Left forelimb (tissue), 1 donor: ENCODE measurements at places on chromosomes 1 and 21.

DNA sequence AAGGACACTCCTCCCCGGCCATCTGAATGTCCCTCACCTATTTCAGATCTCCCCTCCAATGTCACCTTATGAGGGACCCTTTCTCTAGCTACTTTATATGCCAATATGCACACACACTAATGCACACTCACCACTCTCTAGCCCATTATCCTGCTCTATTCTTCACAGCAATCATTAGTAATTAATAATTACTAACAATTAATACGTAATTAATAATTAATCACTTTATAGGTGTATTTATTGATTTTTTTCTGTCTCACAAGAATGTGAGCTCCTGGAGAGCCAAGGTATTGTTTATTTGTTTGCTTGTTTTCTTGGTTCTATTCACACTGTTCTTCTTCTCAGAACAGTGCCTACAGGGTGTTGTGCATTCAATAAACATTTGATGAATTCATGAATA is 385.2 kb upstream of the DUSP10 start:
- DNase-seq = no peak

DNA sequence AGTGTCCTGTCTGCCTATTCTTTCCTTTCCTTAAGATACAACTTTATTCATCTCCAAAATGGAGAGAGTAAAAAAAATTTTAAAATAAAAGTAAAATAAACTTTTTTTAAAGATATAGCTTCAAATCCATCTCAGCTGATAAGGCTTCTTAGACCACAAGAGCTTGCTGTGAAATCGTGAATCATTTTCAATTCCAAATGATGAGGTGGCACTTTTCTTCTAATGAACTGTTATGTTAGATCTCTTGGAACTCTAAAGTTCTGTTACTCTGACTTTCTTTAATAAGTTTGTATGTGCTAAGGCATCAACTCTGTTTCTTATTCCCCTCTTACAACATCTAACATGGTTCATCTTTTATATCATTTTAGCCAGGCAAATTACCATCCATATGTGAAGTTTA is 4.5 kb downstream of the SH3GLB1 start:
- no peak for DNase-seq

DNA sequence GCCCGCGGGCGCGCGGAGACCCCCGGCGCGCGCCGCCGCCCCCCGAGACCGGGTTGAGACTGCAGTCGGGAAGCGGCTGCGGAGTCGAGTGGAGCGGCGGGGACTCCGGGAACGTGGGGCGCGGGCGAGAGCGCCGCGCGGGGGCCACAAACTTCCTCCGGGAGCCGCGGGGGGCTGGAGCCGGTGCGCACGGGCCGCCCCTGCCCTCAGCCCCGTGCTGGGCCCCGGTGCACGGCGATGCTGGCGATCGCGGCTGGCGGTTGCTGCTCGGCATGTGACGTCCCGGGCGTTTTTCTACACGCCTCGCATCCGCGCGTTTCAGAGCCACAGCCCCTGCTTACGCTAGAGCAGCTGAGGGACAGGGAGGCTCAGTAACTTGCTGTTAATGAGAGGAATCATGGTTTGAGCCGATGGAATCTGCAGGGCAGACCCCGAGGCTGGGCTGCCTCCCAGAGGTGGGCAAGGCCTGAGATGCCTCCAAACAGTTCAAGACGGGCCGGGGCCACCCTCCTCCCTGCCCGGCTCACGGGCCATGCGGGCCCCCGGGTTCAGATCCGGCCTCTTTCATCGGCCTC is 520 bp downstream of the TMEM201 start:
- DNase-seq = no peak

GRCh38 chr1:112209493-112209892 is 186.5 kb upstream of the CTTNBP2NL start:
- DNase-seq = no peak

GRCh38 chr1:101247404-101248287 is 10.8 kb downstream of the S1PR1 start:
- DNase-seq = no peak

- DNase-seq = no peak
Observed at GRCh38 chr1:152964536-152964935, 5.9 kb upstream of the SPRR4 start.

DNA sequence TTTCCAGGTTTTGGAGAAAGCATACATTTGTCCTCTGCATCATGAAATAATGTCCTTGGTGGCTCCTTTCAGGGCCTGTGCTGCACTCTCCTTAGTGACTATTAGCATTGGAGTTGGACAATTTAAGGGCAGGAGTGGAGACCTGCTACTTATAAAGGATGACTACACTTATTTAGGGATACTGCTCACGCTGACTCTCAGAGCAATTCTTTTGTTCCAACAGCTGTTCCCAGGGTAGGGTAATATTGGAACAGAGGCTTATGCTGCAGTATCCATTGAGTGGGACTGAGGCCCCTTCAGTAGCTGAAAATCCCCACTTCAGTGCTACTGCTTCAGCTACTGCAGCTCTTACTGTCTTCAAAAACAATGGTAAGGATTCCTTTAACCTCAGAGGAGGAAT is 84.6 kb downstream of the GPR88 start:
- no peak for DNase-seq

DNA sequence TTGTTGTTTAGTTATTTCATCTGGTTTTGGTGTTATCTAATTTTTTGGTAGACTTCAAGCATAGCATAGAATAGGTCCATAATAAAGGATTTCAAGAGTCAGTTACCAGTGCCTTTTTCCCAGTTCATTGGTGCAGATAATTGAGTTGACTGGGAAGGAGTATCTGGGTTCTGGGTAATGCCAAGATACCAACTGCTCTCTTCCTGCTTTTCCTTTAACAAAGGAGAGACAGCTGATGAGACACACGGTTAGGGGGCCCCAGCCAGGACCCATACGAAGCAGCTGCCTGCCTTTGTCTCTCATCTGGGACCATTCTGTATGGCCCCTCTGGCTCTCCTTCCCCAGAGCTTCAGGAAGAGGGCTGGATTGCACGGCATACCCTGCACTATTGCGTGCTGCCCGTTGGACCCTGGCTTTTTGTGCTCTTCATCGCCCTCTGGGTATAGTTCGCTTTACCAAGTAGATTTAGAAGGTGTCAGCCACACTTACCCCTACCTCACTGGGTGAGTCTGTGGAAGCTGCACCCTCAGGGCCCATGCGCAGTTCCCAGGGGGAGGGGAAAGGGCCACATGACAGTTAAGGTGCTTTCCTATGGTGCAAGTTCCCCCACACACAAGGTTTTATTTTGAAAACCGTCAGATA is 7.0 kb downstream of the NAV1 start:
- no peak for DNase-seq

- no peak for DNase-seq
Observed at GRCh38 chr1:111404588-111404987, 22.9 kb downstream of the OVGP1 start.

DNA sequence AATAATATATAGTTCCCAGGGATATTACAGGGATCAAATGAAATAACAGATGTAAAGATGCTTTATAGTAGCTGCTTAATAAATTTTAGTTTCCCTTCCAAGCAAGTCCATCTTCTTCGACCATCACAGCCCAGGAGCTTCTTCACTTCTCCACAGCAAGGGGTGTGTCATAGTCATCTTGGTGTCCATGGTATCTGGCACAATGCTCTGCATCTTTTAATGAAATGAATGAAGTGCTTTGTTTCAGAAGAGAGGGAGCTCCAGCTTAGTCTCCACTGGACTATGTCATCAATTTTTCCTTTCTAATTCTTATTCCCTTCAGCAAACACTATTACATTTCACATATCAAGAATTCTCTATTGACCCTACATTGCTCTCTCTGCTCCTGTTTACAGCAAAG is 4.9 kb upstream of the MACF1 start:
- DNase-seq = no peak

- no peak for DNase-seq
Observed at GRCh38 chr1:151502035-151502700, 9.0 kb upstream of the CGN start.

- no peak for DNase-seq
Observed at GRCh38 chr1:153429266-153430165, 13.2 kb downstream of the S100A7A start.

- DNase-seq = peak; percentile 44
Observed at GRCh38 chr1:29805122-29805895, 569.0 kb downstream of the PTPRU start.

GRCh38 chr1:90731382-90732050 is 14.4 kb upstream of the BARHL2 start:
- DNase-seq = no peak

GRCh38 chr1:9069326-9070100 is at the start of gene SLC2A5:
Gene SLC2A5, minus strand, starts transcription at chr1:9069635. Its CDS starts 99 bp downstream, at chr1:9069536.
- no peak for DNase-seq

DNA sequence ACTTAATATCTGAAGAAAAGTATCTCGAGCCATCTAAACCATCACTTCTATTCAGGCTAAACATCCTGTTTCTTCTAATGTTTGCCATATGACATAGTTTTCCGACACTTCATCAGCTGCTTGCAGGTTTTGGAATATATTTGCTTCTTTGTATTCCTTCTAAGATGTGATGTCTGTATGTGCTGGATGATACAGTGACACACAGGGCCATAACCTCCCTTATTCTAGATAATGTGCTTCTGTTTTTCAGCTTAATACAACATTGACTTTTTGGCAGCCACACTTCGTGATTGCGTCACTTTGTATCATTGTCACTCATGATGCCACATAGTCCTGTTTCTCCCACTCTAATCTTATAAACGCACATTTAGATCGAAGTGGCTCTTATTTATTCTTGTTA is 156.3 kb downstream of the CRB1 start:
- no peak for DNase-seq

DNA sequence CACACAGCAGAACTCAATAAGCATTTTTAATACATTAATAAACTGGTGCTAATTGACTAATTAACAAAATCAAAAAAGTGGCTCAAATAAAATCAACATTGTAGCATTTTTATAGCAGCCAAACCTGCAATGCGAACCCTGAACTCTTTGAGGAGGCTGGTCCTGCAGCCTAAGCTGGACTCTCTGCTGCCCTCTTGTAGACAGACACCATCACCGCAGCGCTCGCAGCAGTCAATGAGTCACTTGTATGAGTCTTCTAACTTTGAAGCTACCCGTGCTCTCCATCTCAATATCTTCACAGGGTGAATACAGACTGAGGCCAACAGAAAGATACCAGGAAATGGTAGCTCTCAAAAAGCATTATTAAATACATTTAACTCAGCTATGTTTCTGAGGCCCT is 9.7 kb upstream of the KRTAP7-1 start:
- no peak for DNase-seq

GRCh38 chr1:152654110-152654509 is 9.1 kb upstream of the LCE2D start:
- no peak for DNase-seq

- DNase-seq = no peak
Observed at GRCh38 chr1:157356601-157357000, 195.7 kb downstream of the FCRL5 start.

- DNase-seq = no peak
Observed at GRCh38 chr1:91513160-91513559, 12.5 kb downstream of the CDC7 start.

DNA sequence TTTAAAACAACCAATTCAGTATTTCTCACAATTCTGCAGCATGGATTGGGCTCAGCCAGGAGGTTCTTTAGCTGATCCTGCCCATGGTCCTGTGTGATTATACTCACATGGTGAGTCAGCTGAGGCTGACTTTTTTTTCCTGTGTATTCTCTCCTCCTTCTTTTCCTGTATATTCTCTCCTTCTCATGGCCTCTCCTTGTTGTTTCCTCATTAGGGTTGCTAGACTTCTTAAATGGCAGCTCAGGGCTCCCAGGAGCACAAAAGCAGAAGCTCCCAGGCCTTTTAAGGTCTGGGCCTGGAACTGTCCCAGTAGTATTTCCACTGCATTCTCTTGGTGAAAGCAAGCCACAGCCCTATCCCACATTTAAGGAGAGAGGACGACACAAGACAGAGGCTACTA is 26.8 kb downstream of the VANGL1 start:
- DNase-seq = no peak

DNA sequence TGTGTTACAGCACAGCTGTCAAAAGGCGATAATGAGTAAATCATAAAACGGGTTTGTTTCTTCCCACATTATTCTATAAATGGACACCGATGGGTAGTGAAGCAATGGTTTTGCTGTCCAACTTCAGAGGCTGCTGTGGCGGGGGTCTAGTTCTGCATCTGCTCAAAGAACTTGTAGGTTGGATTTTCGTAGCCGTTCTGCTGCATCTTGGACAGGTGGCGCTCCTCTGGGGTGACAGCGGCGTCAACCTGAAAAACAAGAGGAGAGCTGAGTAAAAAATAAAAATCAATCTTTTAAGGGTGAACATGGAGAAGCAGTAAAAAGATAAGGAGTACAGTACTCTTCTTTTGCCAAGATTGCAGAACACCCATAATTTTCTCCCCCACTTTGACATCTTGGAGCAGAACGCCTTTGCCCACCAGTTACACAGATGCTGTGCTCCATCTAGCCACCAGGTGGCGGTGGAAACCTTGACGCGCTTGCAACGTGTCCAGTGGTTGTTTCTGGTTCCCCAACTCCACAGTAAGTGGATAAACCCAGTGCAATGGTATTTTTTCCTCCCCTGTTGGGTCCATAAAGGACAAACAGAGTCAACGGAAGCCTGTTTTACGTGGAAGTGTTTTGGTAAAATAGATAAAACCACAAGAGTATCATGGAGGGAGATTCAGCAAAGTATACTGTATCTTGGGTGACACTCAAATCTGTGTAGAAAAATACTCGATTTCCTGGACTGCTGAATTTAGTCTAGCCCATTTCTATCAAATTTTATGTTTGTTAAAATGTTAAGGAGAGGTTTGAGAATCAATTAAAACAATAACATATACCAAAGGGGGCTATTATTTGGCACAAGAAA is 147.0 kb downstream of the GABPA start:
- DNase-seq = peak; percentile 72

DNA sequence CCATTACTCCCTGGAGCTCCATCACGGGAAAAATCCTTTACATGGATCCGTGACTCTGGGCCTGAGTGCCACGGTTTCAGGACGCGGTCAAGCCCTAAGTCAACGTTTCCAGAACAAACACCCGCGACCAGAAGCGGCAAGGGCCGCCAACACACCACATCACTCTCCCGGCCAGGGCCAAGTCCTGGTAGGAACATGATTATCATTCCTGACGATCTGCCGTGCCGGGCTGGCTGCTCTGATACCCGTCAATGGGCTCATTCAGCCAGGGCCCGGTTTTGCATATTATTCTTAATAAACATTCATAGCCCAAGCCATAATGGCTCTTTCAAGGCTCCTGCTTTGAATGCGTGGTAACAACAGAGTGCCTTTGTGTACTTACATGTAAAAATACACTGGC is 44.6 kb upstream of the SIM2 start:
- DNase-seq = no peak

DNA sequence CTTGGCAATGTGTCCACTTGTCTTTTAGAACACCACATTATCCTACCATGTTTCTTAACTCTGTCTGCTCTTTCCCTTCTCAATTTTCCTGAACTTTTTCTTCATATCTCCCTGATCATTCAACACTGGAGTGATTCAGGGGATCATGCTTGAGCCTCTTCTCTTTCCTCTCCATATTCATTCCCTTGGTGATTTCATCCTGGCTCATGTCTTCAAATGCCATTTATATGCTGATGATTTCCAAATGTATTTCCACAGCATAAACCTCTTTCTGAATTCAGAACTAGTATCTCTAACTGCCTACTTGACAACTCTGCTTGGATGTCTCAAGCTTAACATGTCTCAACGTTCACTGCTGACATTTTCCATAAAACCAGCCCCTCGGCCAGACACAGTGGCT is 8.5 kb upstream of the IVL start:
- DNase-seq = no peak
